ENCODE measurements at places on chromosomes 1 and 21. TPM values are rescaled to one million over a fixed set of nuclear protein-coding genes. Genes with fewer than 3 reads are reported as not detected.

GRCh38 chr1:3668585-3669300 lies 16.4 kb downstream of the TP73 start:
- H3K36me3 ChIP-seq = no peaks in the 10 kb centered on the region
- DNase-seq = peak; percentile 67
- peaks cover 23% of the 10 kb centered on the region for H3K4me1 ChIP-seq

- DNase-seq = no peak
- peaks cover 6% of the 10 kb centered on the region for H3K36me3 ChIP-seq
- H3K4me3 ChIP-seq = no peak overlapping the region
- H3K4me1 ChIP-seq = peaks cover 2% of the 10 kb centered on the region
Measured at GRCh38 chr1:218314316-218314715, 29.2 kb downstream of the RRP15 start.

IL20 gene
- total RNA-seq = not detected

GRCh38 chr1:22414244-22414751 lies 37.4 kb upstream of the ZBTB40 start:
- no peak overlapping the region for H3K27ac ChIP-seq
- H3K4me1 ChIP-seq = peaks cover 2% of the 10 kb centered on the region
- peaks cover 4% of the 10 kb centered on the region for H3K36me3 ChIP-seq
- no peaks in the 10 kb centered on the region for H3K27me3 ChIP-seq

DNA sequence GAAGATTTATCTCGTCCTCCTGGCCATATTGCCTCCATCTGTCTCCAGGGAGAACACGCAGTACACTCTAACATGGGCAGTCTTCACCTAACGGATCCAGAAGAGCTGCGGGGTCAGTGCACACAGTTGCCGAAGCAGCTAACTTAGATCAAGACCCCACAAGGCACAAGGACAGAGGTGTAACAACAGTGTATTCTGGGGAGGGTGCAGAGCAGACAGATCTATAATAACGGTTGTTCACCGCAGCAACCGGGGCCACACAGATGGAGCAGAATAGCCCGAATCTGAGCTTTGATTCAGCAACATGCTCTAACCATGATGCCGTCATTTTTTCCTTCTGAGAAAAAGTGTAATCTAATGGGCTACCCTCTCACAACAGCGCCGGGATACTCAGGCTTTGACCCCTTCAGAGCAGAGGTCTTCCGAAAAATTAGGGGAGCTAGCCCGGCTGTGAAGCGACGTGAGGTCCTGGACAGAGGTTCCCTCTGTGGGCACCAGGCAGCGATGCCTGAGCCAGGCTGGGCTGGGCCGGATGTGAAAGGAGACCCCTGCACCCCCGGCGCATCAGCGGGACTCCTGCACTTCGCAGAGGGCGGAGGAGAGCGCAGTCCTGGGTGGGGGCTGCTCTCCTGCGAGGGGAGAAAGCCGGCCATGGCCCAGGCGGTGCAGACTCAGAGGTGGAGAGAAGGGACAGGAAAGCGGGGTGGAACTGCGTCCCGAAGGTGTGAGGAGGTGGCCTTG lies 57.5 kb downstream of the BCL9 start:
- H3K27me3 ChIP-seq = peaks cover 8% of the 10 kb centered on the region
- no peaks in the 10 kb centered on the region for H3K36me3 ChIP-seq
- peak overlapping the region; percentile 95 for H3K27ac ChIP-seq
- peak overlapping the region; percentile 93 for H3K4me3 ChIP-seq
- DNase-seq = peak; percentile 67

- no peak overlapping the region for H3K27ac ChIP-seq
- H3K27me3 ChIP-seq = peaks cover 7% of the 10 kb centered on the region
- peaks cover 7% of the 10 kb centered on the region for H3K4me1 ChIP-seq
Measured at GRCh38 chr1:111192658-111193519, 7.6 kb downstream of the DENND2D start.

GRCh38 chr1:81797701-81798100 lies 3.0 kb upstream of the ADGRL2 start:
- no peak overlapping the region for H3K4me3 ChIP-seq
- H3K4me1 ChIP-seq = peaks cover 6% of the 10 kb centered on the region
- peaks cover 3% of the 10 kb centered on the region for H3K27me3 ChIP-seq
- H3K27ac ChIP-seq = no peak overlapping the region
- H3K36me3 ChIP-seq = no peaks in the 10 kb centered on the region

COL24A1 gene
- total RNA-seq = 0.15 TPM

GRCh38 chr1:183622884-183623785 lies 12.4 kb downstream of the ARPC5 start:
- H3K27ac ChIP-seq = peak overlapping the region; percentile 10
- H3K4me3 ChIP-seq = no peak overlapping the region
- H3K4me1 ChIP-seq = peaks cover under 1% of the 10 kb centered on the region
- peak; percentile 45 for DNase-seq
- no peaks in the 10 kb centered on the region for H3K36me3 ChIP-seq

DNA sequence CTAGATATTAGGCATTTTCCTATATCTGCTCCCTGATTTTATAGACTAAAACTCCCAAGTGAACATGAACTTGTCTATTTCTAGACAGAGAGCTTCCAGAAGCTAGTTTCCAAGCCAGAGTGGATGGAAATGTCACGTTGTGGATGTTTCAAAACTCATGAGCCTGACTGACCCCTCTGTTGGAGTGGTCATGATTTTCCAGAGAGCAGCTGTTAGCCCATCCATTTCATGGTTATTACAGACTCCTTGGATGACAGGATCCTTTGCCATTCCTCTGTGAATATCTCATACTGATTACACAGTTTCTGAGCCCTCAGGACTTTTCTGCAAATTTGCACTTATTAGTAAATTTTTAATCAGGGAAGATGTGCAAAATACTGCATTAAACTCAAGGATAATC lies 76.8 kb upstream of the ATF3 start:
- H3K27ac ChIP-seq = no peak overlapping the region
- H3K27me3 ChIP-seq = peaks cover 4% of the 10 kb centered on the region
- no peak overlapping the region for H3K4me3 ChIP-seq

NUP210L gene
- total RNA-seq = 0.10 TPM

DNA sequence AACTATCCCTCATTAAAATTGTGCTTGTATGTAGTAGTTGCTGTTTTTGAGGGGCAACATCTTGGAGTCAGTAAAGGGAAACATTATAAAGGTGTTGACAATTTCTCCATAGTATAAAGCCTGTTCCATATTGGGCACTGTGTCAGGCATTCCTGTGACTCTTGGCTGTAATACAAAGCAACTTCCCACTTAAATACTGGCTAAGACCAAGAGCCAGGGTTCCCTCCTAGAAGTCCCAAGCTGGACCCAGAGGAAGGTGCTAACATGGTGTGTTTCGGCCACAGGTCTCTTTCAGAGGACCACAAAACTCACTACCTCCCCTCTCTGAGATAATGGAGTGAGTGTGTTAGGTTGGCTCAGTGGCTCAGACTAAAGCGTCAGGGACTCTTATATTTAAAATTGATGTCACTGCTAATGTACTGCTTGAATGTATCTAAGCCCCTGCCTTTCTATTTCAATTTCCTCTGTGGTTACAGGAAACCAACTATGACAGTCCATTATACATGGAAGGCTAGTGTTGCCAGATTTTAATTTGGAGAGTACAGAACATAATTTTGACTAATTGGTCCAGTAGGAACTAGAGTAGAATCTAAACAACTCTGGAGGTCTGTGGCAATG lies 74.7 kb upstream of the RGL1 start:
- H3K36me3 ChIP-seq = no peaks in the 10 kb centered on the region
- H3K27ac ChIP-seq = no peak overlapping the region
- H3K4me3 ChIP-seq = no peak overlapping the region
- no peaks in the 10 kb centered on the region for H3K27me3 ChIP-seq

DNA sequence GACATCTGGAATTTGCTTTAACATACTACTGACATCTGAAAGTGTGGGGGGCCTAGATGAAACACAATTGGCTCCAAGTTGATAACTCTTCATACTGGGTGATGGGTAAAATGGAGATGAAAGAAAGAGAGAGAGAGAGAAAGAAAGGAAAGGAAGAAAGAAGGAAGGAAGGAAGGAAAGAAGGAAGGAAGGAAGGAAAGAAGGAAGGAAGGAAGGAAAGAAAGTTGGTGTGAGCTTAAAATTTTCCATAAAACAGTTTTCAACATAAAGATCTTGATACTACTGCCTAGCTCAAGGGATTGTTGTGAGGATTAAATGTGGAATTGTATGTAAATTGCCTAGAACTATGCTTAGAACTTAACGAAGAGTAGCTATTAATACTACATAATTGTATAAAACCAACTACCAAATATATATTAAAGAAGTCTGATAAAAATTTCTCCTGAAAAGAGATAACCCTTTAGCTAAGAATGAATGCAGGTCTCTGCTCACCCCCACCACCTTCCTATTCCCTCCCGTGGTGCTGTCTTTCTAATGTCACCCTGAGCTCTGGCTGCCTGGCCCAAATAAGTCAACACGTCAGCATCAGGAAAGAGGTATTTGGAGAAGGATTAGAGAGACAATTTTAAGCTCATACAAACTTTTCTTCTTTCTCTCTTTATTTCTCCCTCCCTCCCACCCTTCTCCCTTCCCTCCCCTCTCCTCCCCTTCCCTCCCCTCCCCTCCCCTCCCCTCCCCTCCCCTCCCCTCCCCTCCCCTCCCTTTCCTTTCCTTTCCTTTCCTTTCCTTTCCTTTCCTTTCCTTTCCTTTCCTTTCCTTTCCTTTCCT lies 89.3 kb upstream of the SGIP1 start:
- no peak overlapping the region for H3K27ac ChIP-seq
- H3K27me3 ChIP-seq = no peaks in the 10 kb centered on the region
- no peak overlapping the region for H3K4me3 ChIP-seq
- H3K36me3 ChIP-seq = no peaks in the 10 kb centered on the region
- no peak for DNase-seq

- peaks cover 28% of the 10 kb centered on the region for H3K4me1 ChIP-seq
- no peaks in the 10 kb centered on the region for H3K27me3 ChIP-seq
- DNase-seq = no peak
- H3K4me3 ChIP-seq = no peak overlapping the region
- no peaks in the 10 kb centered on the region for H3K36me3 ChIP-seq
- H3K27ac ChIP-seq = no peak overlapping the region
Measured at GRCh38 chr1:243725075-243725474, 125.0 kb downstream of the AKT3 start.

CFHR1 gene
- total RNA-seq = not detected

GRCh38 chr1:35640380-35641232 lies 720 bp downstream of the PSMB2 start:
- peaks cover 4% of the 10 kb centered on the region for H3K36me3 ChIP-seq
- DNase-seq = no peak
- H3K27ac ChIP-seq = peak overlapping the region; percentile 100
- H3K4me1 ChIP-seq = peaks cover 14% of the 10 kb centered on the region
- peaks cover 8% of the 10 kb centered on the region for H3K27me3 ChIP-seq

- H3K4me3 ChIP-seq = no peak overlapping the region
- H3K36me3 ChIP-seq = peaks cover 27% of the 10 kb centered on the region
- H3K4me1 ChIP-seq = no peaks in the 10 kb centered on the region
- no peak overlapping the region for H3K27ac ChIP-seq
- H3K27me3 ChIP-seq = peaks cover 14% of the 10 kb centered on the region
Measured at GRCh38 chr1:4603295-4604110, 50.9 kb upstream of the AJAP1 start.
